ENCODE measurements at places on chromosomes 4 and X. TPM values are rescaled to one million over a fixed set of nuclear protein-coding genes. Genes with fewer than 3 reads are reported as not detected.

ANK2 gene
- polyA plus RNA-seq: 125 TPM

DNA sequence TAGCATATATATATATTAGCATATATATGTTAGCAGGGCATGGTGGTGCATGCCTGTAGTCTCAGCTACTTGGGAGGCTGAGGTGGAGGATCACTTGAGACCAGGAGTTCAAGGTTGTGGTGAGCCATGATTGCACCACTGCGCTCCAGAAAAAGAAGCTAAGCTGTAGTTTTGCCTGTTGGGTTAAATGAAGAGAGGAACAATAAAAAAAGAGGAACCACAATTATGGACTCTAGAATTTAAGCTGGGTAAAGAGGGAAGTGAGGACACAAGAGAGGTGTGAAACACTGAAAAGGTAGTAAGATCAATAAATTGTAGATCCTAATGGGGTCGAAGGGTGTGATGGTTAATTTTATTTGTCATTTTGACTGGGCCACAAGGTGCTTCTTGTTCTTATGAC lies 40.5 kb upstream of the HSD17B10 start:
- no peak for DNase-seq
- no peak overlapping the region for H3K4me3 ChIP-seq
- H3K36me3 ChIP-seq: no peaks in the 10 kb centered on the region
- H3K4me1 ChIP-seq: no peaks in the 10 kb centered on the region

GRCh38 chr4:25815586-25815985 lies 47.2 kb downstream of the SEL1L3 start:
- no peaks in the 10 kb centered on the region for H3K27me3 ChIP-seq
- H3K36me3 ChIP-seq: no peaks in the 10 kb centered on the region
- no peak for DNase-seq
- H3K27ac ChIP-seq: no peak overlapping the region
- H3K4me3 ChIP-seq: no peak overlapping the region

DNA sequence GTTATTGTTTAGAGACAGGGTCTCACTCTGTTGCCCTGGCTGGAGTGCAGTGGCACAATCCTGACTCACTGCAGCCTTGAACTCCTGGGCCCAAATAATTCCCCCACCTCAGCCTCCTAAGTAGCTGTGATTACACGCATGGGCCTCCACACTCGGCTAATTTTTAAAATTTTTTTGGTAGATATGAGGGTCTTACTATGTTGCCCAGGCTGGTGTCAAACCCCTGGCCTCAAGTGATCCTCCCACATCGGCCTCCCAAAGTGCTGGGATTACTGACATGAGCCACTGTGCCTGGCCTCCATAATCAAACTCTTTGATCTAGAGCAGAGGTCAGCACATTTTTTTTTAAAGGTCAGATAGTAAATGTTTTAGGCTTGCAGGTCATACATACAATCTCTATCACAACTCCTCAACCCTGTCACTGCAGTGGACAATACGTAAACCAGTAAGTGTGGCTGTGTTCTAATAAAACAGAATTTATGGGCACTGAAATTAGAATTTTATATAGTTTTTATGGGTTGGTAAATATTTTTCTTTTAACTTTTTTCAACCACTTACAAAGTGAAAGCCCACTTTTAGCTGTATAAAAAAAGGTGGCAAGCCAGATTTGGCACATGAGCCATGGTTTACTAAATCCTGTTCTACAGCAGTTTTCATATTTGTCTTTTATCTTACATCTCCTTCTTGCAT lies 105.1 kb upstream of the RAPGEF2 start:
- no peaks in the 10 kb centered on the region for H3K27me3 ChIP-seq
- H3K4me3 ChIP-seq: no peak overlapping the region
- H3K27ac ChIP-seq: no peak overlapping the region
- no peaks in the 10 kb centered on the region for H3K4me1 ChIP-seq

- no peak overlapping the region for H3K27ac ChIP-seq
- H3K27me3 ChIP-seq: no peaks in the 10 kb centered on the region
- no peak for DNase-seq
- H3K4me3 ChIP-seq: no peak overlapping the region
- peaks cover 5% of the 10 kb centered on the region for H3K36me3 ChIP-seq
- no peaks in the 10 kb centered on the region for H3K4me1 ChIP-seq
These were observed 16.0 kb downstream of the CCNQ start for GRCh38 chrX:153582896-153583295.
